NCI-H1417 treated with DMSO at 0.1 percent for 48 hours (cell line): ENCODE measurements at places on chromosomes 1 and 21.

DNA sequence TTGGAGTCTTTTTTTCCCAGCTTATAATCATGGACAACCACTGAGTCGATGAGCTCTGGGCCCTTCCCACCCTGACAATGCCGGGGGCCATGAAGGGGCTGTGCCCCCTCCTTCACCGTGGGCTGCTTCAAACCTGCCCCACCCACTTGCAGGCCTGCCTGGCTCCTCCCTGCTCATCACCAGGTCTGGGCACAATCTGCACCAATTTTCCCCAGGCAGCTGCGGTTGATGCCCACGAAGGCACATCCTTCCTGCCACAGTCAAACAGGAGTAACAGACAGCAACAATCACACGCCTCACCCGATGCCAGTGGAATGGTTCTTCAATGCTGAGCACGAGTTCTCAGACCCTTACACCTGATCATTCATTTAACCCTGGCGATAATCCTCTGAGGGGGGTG, 18.9 kb downstream of the PGLYRP3 start:
- DNase-seq = no peak

DNA sequence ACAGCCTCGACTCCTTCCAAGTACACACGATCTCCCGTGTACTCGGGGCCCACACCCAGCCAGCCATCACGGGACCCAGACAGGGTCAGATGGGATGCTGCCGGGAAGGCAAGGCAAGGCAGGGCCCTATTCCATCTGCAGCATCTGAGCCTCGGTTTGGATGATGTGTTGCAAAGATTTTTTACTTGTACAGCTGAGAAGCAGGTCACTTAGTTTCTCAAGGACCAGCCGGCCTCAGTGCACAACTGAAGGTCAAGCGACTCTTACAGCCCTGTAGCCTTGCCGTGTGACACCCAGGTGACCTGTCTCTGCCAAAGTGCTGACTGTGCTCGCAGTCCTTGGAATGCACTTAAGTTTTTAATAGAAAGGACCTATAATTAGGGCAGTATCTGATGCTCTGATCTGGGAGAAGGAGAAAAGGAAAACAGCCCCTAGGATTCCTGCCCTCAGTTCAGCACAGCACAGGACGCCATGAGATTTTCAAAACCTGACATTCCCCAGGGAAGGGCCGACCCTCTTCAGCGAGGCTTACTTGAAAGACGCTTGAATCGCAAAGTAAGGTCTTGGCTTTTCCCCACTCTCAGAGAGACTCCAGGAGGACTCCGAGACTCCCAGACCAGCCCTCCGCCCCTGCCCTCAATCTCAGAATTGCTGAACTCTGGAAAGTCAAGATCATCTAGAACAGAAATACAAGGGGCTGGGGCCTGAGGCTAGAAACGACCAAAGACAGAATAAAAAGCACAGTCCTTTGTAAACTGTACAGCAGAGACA, 1.3 kb downstream of the GPR157 start:
- DNase-seq = no peak

DNA sequence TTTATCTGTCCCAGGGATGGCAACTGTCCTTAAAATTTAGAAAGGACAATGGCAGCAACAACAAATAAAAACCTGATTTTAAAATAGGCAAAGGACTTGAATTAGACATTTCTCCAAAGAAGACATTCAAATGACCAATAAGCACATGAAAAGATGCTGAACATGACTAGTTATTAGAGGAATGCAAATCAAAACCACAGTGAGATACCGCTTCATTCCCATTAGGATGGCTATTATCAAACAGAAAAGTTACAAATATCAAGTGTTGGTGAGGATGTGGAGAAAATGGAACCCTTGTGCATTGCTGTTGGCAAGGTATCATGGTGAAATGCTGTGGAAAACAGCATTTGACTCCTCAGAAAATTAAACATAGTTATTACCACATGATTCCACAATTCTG, 120.7 kb downstream of the CRB1 start:
- DNase-seq = no peak

- DNase-seq = no peak
These were observed 1.3 kb downstream of the SLC2A1 start for GRCh38 chr1:42957229-42957879.

DNA sequence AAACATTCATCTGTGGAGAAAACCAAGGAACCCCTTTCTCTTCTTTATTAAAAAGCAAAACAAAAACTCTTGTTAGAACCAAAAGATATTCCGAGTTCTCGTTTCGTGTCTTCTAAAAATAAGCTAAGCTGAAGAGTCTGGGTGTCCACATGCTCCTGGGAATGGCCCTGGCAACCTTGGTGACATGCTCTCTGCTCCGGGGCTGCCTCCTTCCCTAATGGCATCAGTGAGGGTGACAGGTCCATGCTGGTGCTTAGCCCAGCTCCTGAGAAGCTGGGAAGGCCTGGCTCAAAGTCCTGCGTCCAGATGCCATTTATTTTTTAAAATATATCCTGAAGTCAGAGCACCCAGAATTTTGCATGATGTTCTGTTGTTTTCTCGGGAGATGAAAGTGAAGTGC, 24.6 kb upstream of the TRAPPC10 start:
- DNase-seq = no peak

DNA sequence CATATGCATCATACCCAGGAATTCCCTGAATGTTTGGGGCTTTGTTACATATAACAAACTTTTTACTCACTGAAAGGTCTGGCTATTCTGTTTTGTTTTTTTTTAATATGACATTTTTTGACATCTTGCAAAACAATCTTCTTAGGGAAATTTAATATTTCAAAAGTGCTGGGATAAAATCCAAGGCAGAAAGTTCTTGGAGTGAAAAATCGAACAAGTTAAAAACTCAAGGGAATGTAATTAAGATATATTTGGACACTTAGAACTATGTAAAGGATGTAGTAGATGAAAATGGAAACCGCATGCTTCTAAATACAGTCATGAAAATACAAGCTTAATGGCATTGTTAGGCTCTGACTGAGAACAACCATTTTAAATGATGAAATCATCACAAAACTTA, 8.6 kb downstream of the CHODL start:
- DNase-seq = no peak

DNA sequence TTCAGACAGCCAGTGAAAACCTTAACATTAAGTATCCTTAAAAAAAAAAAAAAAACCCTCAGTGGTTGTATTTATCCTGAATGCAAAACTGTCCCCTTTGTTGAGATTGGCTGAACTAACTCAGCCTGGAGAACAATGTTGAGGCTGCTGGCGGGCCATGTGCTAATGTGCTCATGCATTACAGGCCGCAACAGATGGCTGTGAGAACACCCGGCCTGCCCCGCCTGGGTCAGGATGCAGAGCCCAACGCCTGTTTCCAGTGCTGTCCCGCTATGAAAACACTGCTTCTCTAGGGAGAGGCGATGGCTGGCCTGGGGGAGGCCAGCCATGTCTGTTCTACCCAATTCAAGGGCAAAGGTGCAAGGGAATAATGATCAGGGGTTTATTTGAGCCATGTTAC, 13.8 kb downstream of the OLIG2 start:
- DNase-seq = no peak
